NCI-H446 (cell line): ENCODE measurements at places on chromosomes 6 and 20.

DNA sequence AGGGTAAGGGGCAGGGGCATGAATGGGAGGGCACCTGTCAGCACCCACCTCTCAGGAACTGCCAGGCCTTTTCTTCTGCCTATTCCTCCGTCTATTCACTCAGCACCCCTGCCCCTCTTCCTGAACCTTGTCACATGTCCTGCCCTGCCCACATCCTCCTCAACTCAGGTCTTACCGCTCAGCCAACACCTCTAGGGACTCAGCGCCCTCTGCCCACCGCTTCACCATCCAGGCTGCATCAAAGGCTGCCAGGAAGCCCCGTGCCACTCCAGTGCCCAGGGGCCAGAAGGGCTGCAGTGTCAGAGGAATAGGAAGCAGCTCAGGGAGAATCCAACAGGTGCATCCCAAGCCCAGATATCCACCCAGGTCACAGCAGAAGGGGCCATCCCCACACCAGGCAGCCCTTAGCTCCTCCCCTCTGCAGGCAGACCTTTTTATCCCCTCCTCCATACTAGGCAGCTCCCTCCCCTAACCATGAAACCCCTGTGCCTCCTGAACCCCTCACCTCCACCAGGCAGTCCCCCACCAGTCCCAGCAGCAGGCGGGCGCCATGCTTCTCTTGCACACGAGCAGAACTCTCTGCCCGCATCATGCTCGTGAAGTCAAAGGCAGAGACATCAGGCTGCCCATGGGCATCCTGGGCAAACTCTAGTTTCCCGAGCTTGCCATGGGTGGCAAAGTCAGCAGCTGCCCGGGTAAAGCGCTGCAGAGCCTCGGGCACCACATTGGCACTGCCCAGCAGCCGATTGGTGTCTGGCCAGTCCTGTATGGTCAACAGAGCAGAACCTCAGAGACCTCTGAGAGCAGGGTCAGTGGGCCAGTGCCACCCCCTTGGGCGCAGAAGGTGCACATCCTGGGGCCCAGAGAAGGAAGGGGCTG is 5.5 kb downstream of the MICAL1 start:
- no peak for DNase-seq

GRCh38 chr6:68633281-68633971 is 1.7 kb upstream of the ADGRB3 start:
- no peak for DNase-seq

DNA sequence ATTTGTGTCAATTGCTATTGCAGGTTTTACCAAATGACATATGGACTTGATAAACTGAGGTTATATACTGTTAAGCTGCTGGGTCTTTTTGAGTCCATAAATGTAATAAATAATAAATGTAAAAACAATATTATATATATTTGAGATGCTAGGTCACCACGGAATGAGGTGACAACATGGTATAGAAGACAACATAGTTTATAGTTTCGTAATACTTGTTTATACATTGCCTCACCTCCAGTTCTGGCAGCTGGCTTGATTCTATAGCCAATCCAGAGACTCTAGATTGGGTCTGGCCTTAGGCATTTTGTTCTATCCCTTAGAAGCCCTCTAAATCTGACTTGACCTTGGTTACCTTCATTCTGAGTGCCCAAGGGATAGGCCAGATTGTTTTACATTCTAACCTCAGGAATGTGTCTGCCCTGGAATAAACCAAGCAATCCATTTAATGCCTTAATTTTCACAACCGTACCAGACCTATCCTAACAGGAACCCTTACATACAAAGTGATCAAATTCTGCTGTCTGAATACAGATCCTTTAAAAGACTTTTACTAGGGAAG is 61.5 kb upstream of the STXBP5 start:
- DNase-seq: no peak

GRCh38 chr6:145685932-145686331 is 49.4 kb downstream of the EPM2A start:
- no peak for DNase-seq
